Fibroblast of skin of scalp (primary cell): ENCODE measurements at places on chromosomes 6 and 20.

GRCh38 chr20:47591231-47591630, 89.5 kb downstream of the NCOA3 start:
- DNase-seq: no peak

DNA sequence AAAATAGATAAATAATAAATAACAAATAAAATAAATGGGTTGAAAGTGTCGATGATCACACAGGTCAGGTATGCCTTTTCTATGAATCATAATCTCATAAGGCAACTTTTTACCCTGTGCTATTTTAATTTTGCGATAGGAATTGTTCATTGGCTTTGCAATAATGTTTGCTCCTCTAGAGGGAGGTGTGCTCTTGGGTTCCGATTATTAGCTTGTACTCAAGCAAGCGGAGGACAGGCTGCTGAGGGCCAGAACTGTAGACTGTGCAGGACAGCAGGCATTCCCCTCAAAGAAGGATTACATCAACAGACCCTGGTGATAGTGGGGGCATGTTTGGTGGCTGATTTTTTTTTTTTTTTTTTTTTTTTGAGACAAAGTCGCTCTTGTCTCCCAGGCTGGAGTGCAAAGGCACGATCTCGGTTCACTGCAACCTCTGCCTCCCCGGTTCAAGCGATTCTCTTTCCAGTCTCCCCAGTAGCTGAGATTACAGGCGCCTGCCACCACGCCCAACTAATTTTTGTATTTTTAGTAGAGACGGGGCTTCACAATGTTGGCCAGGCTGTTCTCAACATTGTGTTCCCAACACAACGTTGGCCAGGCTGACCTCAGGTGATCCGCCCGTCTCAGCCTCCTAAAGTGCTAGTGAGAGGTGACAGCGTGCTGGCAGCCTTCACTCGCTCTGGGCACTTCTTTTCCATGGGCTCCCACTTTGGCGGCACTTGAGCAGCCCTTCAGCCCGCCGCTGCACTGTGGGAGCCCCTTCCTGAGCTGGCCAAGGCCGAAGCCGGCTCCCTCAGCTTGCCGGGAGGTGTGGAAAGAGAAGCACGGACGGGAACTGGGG, 35.6 kb downstream of the RIOK1 start:
- DNase-seq: peak; percentile 74

- DNase-seq: no peak
Measured at GRCh38 chr20:62332989-62333819, 30.4 kb downstream of the ADRM1 start.

- DNase-seq: no peak
Measured at GRCh38 chr6:80792151-80792550, 685.7 kb downstream of the BCKDHB start.

- DNase-seq: no peak
Measured at GRCh38 chr6:6620766-6621425, 32.4 kb downstream of the LY86 start.

DNA sequence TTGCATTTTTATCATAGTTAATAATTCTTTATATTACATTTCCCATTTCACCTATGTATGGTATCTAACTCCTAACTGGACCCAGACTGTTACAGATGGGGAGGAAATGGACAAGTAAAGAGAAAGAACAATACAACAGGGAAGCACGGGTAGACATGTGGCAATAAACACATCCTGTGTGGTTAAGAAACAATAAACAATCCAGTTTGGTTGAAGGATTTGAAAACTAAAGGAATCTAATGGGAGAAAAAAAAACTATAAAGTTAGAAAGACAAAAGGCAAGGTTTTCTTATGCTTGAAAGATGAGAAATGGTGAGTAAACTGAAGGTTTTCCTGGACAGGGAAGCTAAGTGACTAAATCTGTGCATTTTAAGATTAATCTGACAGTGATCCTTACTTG, 34.9 kb upstream of the ALDH8A1 start:
- DNase-seq: no peak
